ENCODE measurements at places on chromosomes 5 and 9. TPM values are rescaled to one million over a fixed set of nuclear protein-coding genes. Genes with fewer than 3 reads are reported as not detected.

The TMC1 gene
- 0.28 TPM for total RNA-seq

The PHF24 gene
- 0.28 TPM for total RNA-seq

DNA sequence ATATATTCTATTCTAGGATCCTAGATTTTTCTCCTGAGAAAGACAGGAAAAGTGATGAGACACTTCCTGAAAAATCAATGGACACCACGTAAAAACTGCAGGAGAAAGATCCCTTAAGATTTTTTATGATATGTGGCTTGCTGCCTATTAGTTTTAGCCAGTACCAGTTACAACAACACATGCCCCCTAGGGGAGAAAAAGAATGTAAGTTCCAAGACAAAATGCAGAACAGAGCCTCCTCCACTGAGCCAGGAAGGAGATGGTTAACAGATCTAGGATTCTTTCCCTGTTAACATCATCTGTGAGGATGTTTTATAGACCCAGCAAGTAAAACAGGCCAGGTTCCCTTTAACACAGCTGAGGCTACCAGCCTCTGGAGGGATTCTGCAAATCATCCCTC lies 574.7 kb downstream of the TLE4 start:
- no peaks in the 10 kb centered on the region for H3K4me1 ChIP-seq
- no peaks in the 10 kb centered on the region for H3K27me3 ChIP-seq
- no peak overlapping the region for H3K4me3 ChIP-seq
- DNase-seq, result no peak

- no peak overlapping the region for H3K4me3 ChIP-seq
- H3K27me3 ChIP-seq, result no peaks in the 10 kb centered on the region
- no peak for DNase-seq
- H3K27ac ChIP-seq, result no peak overlapping the region
- peaks cover 31% of the 10 kb centered on the region for H3K4me1 ChIP-seq
- no peaks in the 10 kb centered on the region for H3K36me3 ChIP-seq
These were observed 38.5 kb downstream of the SLC22A5 start for GRCh38 chr5:132407970-132408369.

GRCh38 chr5:145666591-145666990 lies 168.6 kb downstream of the PRELID2 start:
- no peak for DNase-seq
- H3K4me1 ChIP-seq, result no peaks in the 10 kb centered on the region
- no peak overlapping the region for H3K4me3 ChIP-seq
- no peak overlapping the region for H3K27ac ChIP-seq
- no peaks in the 10 kb centered on the region for H3K27me3 ChIP-seq

DNA sequence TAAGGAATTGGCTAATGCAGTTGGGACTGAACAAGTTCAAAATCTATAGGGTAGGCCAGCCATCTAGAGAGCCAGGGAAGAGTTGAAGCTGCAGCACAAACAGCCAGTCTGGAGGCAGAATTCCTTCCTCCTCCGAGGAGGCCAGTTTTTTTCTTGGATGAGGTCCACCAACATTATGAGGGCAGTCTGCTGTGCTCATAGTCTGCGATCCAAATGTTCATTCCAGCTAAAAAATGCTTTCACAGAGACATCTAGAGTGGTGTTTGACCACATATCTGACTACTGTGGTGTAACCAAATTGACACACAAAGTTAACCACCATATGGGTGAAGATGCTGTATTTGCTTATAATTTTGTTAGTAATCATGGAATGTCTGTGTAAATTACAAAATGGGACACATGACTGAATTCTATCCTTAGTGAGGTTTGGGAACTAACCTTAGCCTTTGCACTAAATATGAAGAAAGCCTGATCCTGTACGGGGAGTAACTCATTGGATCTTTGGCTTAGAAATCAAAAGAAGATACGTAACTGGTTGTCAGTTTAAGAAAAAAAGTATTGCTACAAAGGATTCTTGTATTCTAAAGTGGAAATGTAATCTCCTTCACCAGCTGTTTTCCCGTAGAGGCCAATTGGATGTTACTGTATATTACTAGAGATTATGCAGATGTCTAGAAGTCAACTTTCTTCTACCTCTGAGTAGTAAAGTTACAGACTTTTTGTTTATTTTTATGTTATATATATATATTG lies 70.6 kb downstream of the SPIN1 start:
- no peak for DNase-seq
- H3K27ac ChIP-seq, result no peak overlapping the region
- no peaks in the 10 kb centered on the region for H3K4me1 ChIP-seq
- H3K36me3 ChIP-seq, result peaks cover 10% of the 10 kb centered on the region
- no peak overlapping the region for H3K4me3 ChIP-seq
- H3K27me3 ChIP-seq, result no peaks in the 10 kb centered on the region
